A673 (cell line): ENCODE measurements at places on chromosomes 5 and 9.
A peak's percentile ranks its signal among the peaks of the same experiment; 100 is the strongest.

GRCh38 chr5:116532762-116533525 is 41.7 kb downstream of the SEMA6A start:
- H3K27me3 ChIP-seq: no peaks in the 10 kb centered on the region
- no peak for DNase-seq
- no peak overlapping the region for H3K4me3 ChIP-seq
- H3K27ac ChIP-seq: no peak overlapping the region
- no peaks in the 10 kb centered on the region for H3K36me3 ChIP-seq

DNA sequence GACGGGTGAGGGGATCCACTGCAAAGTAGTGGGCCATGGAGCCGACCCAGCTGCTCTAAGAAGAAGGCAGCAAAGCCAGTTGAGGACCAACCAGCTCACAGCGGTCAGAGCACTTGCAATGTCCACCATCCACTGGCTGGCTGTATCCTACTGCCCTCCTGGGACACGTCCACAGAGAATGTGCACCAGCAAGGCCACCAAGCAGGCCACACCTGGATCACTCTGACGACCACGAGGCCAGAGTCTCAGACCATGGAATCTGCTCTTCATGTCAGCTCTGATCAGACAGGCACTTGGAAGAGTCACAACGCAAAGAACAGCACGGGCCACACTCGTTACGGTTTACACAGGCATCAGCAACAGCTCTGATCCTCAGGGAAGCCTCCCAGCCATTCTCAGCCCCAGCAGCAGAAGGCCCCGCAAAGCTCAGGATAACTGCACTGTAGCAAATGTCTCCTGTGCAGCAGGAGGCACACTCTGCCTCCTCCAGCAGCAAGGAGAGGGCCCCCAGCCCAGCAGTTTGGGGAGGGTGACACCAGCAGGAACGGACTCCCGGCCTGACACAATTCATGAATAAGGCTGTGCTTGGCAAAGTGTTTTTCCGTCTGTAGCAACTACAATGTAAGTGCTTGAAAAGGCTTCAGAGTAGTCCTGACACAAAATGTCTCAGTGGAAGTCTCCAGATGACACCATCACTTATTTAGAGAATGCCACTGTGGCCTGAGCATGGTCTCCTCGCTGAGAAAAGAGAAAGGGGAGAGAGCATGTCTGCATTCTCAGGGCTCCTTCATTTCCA is 15.7 kb downstream of the SEMA4D start:
- no peak for DNase-seq
- H3K27me3 ChIP-seq: no peaks in the 10 kb centered on the region
- peaks cover 12% of the 10 kb centered on the region for H3K4me1 ChIP-seq
- H3K27ac ChIP-seq: no peak overlapping the region
- no peak overlapping the region for H3K4me3 ChIP-seq

GRCh38 chr9:130972957-130973685 is 34.1 kb upstream of the FIBCD1 start:
- no peak for DNase-seq
- no peak overlapping the region for H3K27ac ChIP-seq
- H3K27me3 ChIP-seq: peaks cover 10% of the 10 kb centered on the region
- no peak overlapping the region for H3K4me3 ChIP-seq
- no peaks in the 10 kb centered on the region for H3K36me3 ChIP-seq

- H3K36me3 ChIP-seq: no peaks in the 10 kb centered on the region
- no peak overlapping the region for H3K27ac ChIP-seq
- no peak overlapping the region for H3K4me3 ChIP-seq
- no peaks in the 10 kb centered on the region for H3K27me3 ChIP-seq
Observed at GRCh38 chr5:92371171-92371888, 988.2 kb upstream of the ARRDC3 start.

DNA sequence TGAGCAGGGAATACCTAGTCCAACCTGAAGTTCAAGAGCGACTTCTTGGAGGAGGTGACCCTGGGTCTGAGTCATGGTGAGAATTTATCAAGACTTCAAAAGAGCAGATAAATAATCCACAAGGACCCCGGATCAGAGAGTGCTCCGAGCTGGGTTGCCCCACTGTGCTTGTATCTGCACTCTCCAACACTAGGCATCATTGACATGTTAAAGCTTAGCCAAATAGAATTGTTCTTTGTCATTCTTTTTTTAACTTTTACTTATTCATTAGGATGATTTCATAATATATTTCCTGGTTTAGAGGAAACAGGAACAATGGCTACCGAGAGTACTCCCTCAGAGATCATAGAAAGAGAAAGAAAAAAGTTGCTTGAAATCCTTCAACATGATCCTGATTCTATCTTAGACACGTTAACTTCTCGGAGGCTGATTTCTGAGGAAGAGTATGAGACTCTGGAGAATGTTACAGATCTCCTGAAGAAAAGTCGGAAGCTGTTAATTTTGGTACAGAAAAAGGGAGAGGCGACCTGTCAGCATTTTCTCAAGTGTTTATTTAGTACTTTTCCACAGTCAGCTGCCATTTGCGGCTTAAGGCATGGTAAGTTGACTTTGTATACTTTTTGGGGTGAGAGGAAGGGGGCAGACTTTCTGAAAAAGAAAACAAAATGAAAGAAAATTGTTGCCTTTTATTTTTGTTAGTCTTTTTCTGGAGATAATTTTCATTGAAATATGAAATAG is at the start of gene CARD6:
CARD6 (plus strand) TSS at position 300 of the 738 bp plus-strand sequence; CDS start at position 316, 16 bp downstream.
- peak; percentile 74 for DNase-seq
- H3K27me3 ChIP-seq: no peaks in the 10 kb centered on the region
- peaks cover 4% of the 10 kb centered on the region for H3K4me1 ChIP-seq
- H3K4me3 ChIP-seq: peak within 1 kb of the TSS; percentile 44
- H3K27ac ChIP-seq: peak within 1 kb of the TSS; percentile 80

- H3K4me1 ChIP-seq: no peaks in the 10 kb centered on the region
- peaks cover 25% of the 10 kb centered on the region for H3K27me3 ChIP-seq
- no peak overlapping the region for H3K27ac ChIP-seq
- H3K36me3 ChIP-seq: no peaks in the 10 kb centered on the region
- peak overlapping the region; percentile 44 for H3K4me3 ChIP-seq
Observed at GRCh38 chr9:16871336-16872151, 1.1 kb upstream of the BNC2 start.

DNA sequence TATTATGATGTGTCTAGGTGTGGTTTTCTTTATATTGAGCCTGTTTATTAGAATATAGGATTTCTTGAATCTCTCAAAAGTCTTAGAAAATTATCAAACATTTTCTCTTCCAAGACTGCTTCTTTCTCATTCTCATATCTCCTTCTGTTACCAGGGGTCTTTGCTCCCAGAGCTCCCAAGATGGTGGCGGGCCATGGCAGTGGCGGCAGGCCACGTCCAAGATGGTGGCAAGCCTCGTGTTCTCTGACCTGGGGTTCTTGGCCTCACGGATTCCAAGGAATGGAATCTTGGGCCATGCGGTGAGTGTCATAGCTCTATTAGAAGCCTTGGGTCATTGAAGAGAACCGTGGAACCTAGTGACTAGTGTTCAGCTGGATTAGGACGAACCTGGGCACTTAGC is 248.9 kb downstream of the SMARCA2 start:
- H3K4me1 ChIP-seq: peaks cover 11% of the 10 kb centered on the region
- H3K27ac ChIP-seq: no peak overlapping the region
- no peak for DNase-seq

DNA sequence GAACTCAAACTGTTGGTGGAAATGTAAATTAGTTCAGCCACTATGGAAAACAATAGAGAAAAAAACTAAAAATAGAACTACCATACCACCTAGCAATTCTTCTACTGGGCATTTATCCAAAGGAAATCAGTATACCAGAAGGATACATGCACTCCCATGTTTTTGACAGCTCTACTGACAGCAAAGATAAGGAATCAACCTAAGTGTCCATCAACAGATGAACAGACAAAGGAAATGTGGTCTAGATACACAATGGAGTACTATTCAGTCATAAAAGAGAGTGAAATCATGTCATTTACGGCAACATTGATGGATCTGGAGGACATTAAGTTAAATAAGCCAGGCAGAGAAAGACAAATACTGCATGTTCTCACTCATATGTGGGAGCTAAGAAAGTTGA is 21.8 kb upstream of the C9orf40 start:
- no peak overlapping the region for H3K27ac ChIP-seq
- DNase-seq: no peak
- H3K36me3 ChIP-seq: no peaks in the 10 kb centered on the region
- no peaks in the 10 kb centered on the region for H3K4me1 ChIP-seq
- no peaks in the 10 kb centered on the region for H3K27me3 ChIP-seq

DNA sequence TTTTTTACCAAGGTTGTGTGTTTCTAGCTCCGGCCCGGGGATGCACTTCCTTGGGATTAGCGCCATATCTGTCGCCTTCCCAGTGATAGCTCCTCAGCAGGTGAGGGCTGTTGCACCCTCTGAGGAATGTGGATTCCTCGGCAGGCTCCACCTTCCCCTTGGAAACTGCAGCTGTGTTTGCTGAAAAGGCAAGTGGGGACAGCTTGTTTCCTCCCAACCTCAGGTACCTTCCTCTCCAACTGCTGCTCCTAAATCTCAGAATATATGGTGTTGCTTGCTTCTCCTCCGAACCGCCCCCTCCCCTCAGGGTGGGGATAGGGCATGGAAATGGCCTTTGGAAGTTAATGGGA is 1.3 kb downstream of the SLC1A1 start:
- no peaks in the 10 kb centered on the region for H3K36me3 ChIP-seq
- H3K4me1 ChIP-seq: peaks cover 8% of the 10 kb centered on the region
- no peak overlapping the region for H3K27ac ChIP-seq
- DNase-seq: no peak

DNA sequence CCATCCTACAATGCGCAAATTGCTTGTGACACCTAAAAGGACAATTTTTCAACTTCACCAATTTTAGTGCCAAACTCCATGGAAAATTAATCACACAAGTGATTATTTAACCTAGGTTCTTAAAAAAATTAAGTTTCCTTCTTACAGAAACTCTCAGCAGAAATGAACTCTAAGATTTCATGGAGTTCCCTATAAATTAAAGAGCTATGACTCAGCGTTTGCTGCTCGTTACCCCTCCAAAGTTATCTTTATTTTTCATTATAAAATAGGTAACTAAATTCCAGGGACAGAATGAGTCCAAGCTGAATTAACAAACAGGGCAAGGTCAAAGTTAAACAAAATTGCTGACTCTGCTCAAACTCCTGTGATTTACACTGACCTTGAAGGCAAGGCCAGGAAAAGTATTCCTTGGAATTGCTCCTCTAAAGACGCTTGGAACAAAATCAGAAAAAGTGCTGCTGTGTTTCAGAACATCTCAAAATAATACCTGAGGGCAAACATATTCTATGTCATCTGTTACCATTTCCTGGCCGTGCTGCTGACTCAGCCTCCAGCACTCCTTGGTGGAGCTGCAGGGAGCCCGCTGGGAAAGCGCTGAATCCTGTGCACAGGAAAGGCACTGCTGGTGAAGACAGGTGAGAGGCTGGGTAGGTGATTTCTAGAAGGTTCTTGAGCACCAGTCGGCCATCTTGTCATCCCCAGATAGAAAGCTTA is 2.5 kb upstream of the CMBL start:
- no peaks in the 10 kb centered on the region for H3K27me3 ChIP-seq
- no peaks in the 10 kb centered on the region for H3K36me3 ChIP-seq
- peaks cover 4% of the 10 kb centered on the region for H3K4me1 ChIP-seq
- no peak overlapping the region for H3K27ac ChIP-seq
- H3K4me3 ChIP-seq: no peak overlapping the region
- no peak for DNase-seq

GRCh38 chr5:65858316-65858715 is 68.1 kb upstream of the ERBIN start:
- no peaks in the 10 kb centered on the region for H3K27me3 ChIP-seq
- H3K4me3 ChIP-seq: no peak overlapping the region
- H3K4me1 ChIP-seq: no peaks in the 10 kb centered on the region
- DNase-seq: no peak
- H3K36me3 ChIP-seq: no peaks in the 10 kb centered on the region

GRCh38 chr5:79929095-79929494 is 62.0 kb downstream of the MTX3 start:
- no peaks in the 10 kb centered on the region for H3K4me1 ChIP-seq
- no peak for DNase-seq
- no peaks in the 10 kb centered on the region for H3K27me3 ChIP-seq
- no peak overlapping the region for H3K4me3 ChIP-seq

DNA sequence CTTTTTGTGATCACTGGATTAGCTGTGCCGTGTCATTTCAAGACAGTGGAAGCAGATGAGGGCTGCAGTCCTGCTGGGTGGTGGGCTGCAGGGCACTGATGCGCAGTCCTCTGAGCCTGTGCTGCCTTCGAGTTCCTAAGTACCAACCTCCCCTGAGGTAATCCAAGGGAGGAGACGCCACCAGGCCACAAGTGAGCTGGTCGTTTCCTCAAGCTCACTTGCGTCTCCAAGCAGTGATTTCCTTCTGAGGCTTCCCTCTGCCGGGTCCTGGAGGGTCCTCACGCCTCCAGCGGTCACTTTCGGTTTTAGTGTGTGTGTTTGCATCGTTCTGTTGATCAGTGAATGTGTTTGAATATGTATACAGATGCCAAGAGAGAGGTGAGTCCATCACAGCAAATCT is 115.7 kb downstream of the TRIO start:
- no peaks in the 10 kb centered on the region for H3K36me3 ChIP-seq
- H3K27ac ChIP-seq: no peak overlapping the region
- H3K27me3 ChIP-seq: no peaks in the 10 kb centered on the region
- H3K4me1 ChIP-seq: peaks cover 15% of the 10 kb centered on the region
- no peak for DNase-seq
- no peak overlapping the region for H3K4me3 ChIP-seq

DNA sequence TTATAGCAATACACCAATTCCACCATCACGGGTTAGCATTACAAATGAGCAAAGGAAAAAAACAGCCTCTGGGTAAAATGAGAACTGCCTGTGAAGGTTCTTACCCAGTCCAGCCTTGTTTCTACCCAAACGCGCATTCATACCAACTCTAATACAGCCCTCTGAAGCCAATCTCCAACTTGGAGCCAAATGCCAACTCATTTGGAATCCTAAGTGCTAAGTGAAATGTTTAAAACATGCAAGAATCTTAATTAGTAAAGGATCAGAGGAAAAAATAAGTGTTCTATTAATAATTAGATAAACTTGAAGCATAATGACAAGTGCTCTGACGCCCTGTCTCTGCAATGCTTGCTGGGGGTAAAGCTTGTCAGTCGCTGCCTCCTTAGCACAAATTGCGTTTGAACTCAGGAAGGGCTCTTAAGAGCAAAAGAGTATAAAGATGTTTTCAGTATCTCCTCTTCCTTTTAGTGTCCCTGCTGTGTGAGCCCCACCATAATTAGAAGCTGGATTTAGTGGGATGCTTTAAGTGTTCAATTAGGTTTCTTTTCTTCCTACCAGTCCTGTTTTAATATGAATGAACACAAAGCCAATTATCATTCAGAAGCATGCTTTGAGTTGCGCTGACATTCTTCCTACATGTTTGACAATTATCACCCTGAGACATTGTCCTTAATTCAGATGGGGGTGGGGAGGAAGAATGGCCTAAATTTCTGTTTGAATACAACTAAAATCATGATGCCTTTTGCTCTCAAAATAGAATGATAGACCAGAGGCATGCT is 537.6 kb downstream of the DTWD2 start:
- H3K4me3 ChIP-seq: no peak overlapping the region
- H3K27ac ChIP-seq: no peak overlapping the region

- H3K4me3 ChIP-seq: no peak overlapping the region
- H3K4me1 ChIP-seq: no peaks in the 10 kb centered on the region
- no peaks in the 10 kb centered on the region for H3K36me3 ChIP-seq
- H3K27me3 ChIP-seq: no peaks in the 10 kb centered on the region
- no peak for DNase-seq
Observed at GRCh38 chr5:179994583-179995323, 76.8 kb downstream of the RNF130 start.
